NCI-H2081 (cell line): ENCODE measurements at places on chromosomes 12 and 14.

DNA sequence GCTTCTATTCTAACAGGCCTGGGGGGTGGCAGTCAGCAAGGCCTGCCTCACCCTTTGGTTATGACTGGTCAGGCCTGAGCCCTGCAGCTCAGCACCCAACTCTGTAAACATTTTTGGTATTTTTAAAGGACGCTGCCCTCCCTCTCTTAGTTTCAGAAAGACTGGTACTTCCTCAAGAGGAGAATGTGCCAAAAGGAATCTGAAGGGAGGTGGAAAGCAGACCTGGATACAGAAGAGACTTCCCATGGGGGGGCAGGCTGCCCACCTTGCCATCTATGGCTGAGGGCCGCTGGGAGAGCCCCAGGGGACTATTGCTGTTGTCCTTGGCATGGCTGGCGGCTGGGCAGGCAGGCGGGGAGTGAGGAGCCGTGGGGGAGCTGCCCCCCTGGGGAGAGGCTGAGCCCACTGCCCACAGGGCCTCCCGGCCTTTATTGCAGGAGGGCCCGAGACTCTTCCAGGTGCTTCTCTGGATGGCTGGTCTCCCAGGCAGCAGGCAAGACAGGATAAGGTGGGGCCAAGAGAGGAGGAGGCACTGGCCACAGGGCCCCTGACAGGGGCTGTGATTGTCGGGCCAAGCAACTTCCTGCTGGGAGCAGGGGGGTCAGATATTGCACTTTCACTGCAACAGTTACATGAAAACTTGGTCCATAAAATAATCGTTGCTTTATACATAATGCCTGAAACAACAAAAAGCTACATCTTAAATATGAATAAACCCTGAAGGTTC is 3.5 kb downstream of the ARL6IP4 start:
- DNase-seq = no peak

DNA sequence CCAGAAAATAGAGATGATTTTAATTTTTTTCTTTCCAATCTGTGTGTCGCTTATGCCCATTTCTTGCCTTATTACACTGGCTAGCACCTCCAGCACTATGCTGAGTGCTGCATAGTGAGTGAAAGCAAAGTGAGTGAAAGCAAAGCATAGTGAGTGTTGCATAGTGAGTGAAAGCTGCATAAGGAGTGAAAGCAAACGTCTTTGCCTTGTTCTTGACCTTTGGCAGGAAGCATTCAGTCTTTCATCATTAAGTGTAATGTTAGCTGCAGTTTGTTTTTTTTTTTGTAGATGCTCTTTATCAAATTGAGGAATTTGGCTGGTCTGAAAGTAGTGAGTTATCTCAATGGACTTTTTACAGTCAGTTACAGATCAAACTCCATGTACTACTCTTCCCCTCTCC is 6.9 kb upstream of the CORO1C start:
- DNase-seq = no peak

DNA sequence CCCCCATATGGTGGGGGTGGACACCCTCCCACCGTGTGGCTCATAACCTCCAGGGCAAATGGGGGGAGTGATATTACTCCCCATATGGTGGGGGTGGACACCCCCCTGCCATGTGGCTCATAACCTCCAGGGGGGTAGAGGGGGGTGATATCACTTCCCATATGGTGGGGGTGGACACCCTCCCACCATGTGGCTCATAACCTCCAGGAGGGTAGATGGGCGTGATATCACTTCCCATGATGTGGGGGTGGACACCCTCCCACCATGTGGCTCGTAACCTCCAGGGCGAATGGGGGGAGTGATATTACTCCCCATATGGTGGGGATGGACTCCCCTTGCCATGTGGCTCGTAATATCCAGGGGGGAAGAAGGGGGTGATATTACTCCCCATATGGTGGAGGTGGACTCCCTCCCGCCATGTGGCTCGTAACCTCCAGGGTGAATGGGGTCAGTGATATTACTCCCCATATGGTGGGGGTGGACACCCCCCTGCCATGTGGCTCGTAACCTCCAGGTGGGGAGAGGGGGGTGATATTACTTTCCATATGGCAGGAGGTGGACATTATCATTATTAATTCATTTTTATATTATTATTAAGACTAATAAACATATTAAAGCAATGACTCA is 51.2 kb upstream of the OXA1L start:
- no peak for DNase-seq

GRCh38 chr12:28988325-28988704 is 160.8 kb upstream of the FAR2 start:
- DNase-seq = no peak

DNA sequence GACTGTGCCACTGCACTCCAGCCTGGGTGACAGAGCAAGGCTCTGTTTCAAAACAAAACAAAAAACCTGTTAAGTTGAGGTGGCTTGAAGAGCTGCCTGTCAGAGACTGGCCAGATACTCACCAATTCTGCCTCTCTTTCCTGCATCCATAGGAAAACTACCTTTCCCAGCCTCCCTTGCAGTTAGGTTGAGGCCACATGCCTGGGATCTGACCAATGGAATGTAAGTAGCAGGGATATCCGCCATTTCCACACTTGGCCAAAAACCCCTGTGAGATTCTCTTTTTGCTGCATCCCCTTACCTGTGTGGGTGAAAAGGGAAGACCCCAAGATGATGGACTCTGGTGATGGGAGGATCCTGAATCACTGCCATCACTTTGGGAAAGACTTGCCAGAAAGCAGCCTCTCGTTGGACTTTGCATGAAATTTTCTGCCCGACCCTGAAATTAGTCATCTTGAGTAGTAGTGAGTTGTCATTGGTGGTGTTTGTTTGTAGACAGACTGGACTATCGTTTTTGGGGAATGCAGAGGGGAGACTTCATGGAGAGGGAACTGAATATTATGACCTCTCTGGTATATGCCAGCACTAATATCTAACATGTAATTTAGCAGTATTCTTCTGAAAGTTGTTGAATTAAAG is 14.0 kb downstream of the GPR68 start:
- DNase-seq = no peak

GRCh38 chr12:69987579-69988091 is 162.6 kb downstream of the MYRFL start:
- no peak for DNase-seq

DNA sequence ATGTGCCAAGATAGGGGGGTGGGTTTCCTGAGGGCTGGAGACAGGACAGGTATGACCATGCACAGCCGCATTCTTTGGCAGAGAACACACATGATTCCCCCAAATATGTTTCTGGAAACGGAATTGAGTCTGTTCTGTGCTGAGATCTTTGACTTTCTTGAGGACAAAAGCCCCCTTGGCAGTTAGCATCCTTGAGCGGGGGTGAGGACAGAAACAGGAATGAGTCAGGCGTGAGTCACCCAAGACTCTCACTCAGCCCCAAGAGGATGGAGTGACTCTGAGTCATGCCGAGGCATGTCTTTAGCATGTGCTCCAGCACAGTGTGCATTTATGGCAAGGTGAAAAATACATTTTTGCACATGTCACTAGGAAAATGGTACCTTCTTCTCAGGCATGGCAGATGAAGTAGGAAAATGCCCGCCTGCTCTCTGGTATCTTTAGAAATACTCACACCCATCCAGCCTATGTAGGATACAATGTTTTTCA is 52.1 kb downstream of the DAD1 start:
- DNase-seq = no peak

- DNase-seq = no peak
Observed at GRCh38 chr12:46788072-46788887, 37.5 kb downstream of the SLC38A4 start.

GRCh38 chr14:60753264-60754119 is 18.9 kb downstream of the MNAT1 start:
- no peak for DNase-seq

- DNase-seq = no peak
Observed at GRCh38 chr14:105384605-105385321, 13.6 kb upstream of the TEX22 start.

DNA sequence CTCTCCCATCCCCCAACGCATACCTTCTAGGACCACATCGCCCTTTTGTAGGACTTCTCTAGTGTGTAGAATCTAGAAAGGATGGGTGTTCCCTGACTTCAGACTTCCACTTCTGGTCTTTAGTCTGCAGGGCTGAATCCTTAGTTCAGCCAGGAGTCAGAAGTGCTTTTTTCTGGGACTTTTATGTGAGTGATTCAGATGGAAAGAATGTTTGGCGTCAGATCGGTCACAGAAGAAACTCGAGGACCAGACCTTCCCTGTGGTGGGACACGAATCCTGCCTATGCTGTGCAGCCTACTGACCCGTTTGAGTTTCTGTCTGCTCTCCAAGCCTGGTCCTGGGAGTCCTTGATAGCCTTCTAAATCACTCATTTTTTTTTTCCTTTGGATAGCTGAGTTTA is 165.4 kb upstream of the SSTR1 start:
- DNase-seq = no peak

GRCh38 chr14:64419003-64419402 is 30.9 kb downstream of the MTHFD1 start:
- no peak for DNase-seq

DNA sequence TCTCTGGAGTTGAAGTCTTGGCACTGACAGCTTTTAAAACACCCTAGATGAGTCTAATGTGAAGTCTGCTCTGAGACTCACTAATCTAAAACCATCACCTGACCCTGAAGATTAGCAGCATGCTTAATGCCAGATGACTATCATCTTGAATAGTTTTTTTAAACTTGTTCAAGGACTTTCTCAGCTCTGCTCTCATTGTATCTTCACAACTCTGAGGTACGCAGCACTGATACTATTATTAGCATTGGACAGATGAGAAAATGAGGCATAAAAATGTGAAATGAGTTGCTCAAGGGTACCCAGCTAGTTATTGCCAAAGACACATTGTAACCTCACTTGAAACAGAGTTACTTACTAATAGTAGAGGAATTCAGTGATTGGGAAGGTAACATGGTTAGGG is 4.8 kb downstream of the SLC38A1 start:
- DNase-seq = no peak

- DNase-seq = no peak
Observed at GRCh38 chr12:20409607-20410377, 41.5 kb downstream of the PDE3A start.

DNA sequence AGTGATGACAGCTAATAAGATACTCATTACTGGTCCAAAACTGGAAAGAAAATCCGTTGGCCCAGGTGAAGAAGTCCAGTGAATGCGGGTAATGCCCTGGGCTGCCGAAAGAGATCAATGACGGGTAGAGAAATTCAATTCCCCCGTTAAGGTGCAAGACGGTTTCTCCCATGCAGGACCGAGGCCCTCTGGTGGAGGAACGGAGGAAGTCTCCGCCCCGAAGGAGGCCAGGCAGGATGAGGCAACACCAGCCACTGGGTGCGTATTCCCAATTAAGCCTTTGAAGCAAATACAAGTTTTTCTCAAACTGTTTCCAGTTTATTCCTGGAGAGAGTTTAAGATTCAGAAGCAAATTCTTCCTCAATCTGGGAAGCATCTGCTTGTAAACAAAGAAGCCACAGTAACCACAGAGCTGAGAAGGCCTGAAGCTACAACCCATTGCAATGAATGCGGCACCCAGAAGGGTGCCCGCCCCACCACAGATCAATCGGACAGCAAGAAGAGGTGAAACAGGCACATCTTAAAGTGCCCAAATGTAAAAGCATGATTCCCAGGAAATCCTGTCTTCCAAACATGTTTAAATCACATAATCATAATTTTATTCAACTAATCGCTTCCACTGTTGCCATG is 118.5 kb downstream of the TTC7B start:
- DNase-seq = peak; percentile 88

DNA sequence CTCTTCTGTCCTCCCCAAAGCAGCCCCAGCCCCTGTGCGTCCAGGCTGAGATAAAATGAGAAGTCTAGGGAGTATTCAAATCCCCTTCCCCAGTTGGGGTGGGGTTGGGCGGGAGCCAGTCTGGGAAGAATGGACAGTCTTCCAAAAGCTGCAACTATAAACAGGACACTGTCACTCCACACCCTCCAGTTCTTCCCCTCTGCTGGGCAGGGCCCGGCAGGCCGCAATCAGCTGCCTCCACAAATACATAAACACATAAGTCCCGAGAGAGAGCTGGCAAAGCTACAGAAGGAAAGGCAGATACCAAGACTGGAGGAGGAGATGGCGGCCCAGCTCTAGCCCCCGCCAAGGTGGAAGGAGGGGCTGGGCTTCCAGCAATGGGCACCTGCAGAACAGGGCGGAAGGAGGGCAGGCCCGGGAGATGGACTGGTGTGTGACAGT is 12.7 kb downstream of the LTBP2 start:
- DNase-seq = no peak

- DNase-seq = no peak
Observed at GRCh38 chr14:82854131-82854530, 1320.5 kb upstream of the SEL1L start.

GRCh38 chr14:32572867-32573150 is 243.7 kb downstream of the AKAP6 start:
- no peak for DNase-seq

- DNase-seq = no peak
Observed at GRCh38 chr12:122350141-122350848, 72.2 kb downstream of the CLIP1 start.

DNA sequence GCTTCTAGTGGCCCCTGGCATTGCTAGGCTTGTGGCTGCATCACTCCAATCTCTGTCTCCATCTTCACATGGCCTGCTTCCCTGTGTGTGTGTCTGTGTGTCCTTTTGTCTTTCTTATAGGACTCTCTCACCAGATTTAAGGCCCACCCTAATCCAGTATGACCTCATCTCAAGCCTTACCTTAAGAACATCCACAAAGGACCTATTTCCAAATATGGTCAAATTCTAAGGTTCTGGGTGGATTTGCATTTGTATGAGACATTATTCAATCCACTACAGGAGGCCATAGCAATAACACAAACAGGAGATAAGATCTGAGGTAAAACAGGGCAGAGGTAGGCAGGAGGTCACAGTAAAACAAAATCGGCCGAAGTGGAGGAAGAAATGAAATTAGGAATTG is 375.9 kb downstream of the BTG1 start:
- DNase-seq = no peak

- DNase-seq = no peak
Observed at GRCh38 chr14:103558071-103558882, 4.2 kb downstream of the BAG5 start.
